Frontal cortex (tissue), 4 donors: ENCODE measurements at places on chromosomes 7 and 10.

DNA sequence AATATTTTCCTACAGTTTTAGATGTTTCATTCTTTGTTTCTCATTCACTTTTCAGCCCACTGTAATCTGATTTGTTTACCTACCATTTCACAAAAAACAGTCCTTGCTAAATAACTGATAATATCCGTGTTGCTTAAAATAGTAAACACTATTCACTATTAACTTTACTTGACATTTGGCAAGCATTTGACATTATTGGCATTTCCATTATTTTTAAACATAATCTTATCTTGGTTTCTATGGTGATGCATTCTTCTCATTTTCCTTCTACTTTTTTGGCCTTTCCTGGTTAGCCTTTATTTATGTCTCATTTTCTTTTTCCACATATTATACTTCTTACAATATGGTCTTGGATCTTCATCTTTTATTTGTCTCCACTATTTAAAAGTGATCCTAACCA, 715.3 kb downstream of the DNAJB9 start:
- DNase-seq = no peak

- DNase-seq = no peak
Observed at GRCh38 chr7:75694638-75695399, 43.9 kb downstream of the HIP1 start.

DNA sequence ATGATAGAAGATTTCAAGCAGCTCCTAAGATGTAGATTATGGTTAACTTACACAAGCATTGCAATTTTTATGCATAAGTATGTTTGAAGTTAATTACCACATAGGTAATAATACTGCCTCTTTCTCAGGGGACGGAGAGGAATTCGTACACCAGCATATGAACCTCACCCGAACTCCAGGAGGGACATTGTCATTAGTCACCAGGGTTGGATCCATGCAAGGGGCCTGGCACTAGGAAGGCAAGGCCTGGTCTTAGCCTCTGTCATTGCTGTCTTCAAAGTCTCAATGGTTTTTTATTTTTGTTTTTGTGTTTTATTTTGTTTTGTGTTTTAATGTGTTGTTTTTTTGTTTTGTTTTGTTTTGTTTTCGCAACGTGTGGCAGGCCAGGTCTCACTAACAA, 145.6 kb upstream of the PPP2R2D start:
- DNase-seq = no peak

DNA sequence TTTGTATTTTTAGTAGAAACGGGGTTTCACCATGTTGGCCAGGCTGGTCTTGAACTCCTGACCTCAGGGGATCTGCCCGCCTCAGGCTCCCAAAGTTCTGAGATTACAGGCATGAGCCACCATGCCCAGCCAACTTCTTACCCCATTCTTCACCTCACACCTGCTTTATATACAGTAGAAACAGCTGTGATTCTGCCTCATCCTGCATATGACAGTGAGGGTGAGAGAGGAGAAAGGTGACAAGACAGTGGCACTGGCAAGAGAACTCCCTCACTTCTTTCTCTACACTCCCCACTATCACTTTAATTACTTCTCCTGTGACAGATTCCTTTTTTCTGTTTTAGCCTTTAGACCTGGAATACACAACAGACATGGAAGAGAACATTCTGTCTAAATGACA, 61.8 kb upstream of the CAPZA2 start:
- no peak for DNase-seq

GRCh38 chr10:61099756-61100155, 155.8 kb upstream of the RHOBTB1 start:
- DNase-seq = no peak

DNA sequence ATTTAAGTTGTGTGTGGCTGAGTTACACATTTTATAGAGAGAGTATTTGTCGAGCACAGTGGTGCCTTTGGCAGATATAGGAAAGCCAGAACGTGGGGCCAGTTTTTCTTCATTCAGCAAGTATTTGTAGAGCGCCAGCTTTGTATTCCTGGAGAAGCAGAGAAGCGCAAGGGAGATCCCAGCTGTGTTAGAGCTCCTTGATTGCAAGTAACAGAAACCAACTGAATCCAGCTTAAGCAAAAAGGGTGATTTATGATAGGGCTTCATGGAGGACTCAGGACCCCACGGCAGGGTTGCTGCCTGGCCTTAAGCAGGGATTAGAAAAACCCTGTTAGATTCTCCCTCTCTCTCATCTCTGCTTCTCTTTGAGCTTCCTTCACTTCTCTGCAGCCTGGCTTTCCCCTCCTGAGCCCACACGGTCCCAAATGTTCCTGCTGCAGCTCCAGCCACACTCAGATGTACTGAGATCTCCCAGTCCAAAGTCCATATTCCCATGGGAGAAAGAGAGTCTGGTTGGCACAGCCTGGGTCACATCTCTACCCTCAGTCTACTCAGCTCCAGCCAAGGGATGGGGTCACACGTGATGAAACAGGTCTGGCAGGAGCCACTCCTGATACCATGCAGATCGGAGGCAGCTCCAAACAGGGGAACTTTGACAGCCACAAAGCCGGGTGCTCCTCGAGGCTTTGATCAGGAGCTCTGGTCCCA, 16.7 kb downstream of the UBTD1 start:
- no peak for DNase-seq

- DNase-seq = peak; percentile 24
Observed at GRCh38 chr10:15439341-15439842, 68.3 kb upstream of the FAM171A1 start.

GRCh38 chr7:83738291-83738835, 89.4 kb upstream of the SEMA3E start:
- no peak for DNase-seq
